ENCODE measurements at places on chromosomes 2 and 18.

- DNase-seq = no peak
Observed at GRCh38 chr18:48887294-48887904, 63.4 kb downstream of the SMAD7 start.

GRCh38 chr2:187349326-187349944, 98.6 kb downstream of the CALCRL start:
- DNase-seq = no peak

GRCh38 chr2:214135966-214136365, 274.9 kb upstream of the VWC2L start:
- no peak for DNase-seq

- no peak for DNase-seq
Observed at GRCh38 chr18:5772306-5773105, 122.8 kb downstream of the TMEM200C start.

- no peak for DNase-seq
Observed at GRCh38 chr18:74126684-74127655, 20.7 kb downstream of the FBXO15 start.
